ENCODE measurements at places on chromosomes 3 and 15. TPM values are rescaled to one million over a fixed set of nuclear protein-coding genes. Genes with fewer than 3 reads are reported as not detected.

The CYP8B1 gene
- total RNA-seq = not detected

The STAC gene
- total RNA-seq = not detected

The FRMD5 gene
- 0.09 TPM for total RNA-seq

The DGKG gene
- 0.14 TPM for total RNA-seq

The ADPRH gene
- 4.2 TPM for total RNA-seq

The OIP5 gene
- total RNA-seq = 15.8 TPM

The PATL2 gene
- 13.5 TPM for total RNA-seq

The GOLGA6A gene
- not detected for total RNA-seq

The CPLX3 gene
- 0.09 TPM for total RNA-seq

The MFGE8 gene
- total RNA-seq = 10.6 TPM

The CRABP1 gene
- total RNA-seq = not detected

The RARRES1 gene
- not detected for total RNA-seq

The MYEF2 gene
- total RNA-seq = 24.2 TPM

The GOLGA6L1 gene
- total RNA-seq = not detected

All from activated CD4-positive, alpha-beta T cell treated with anti-CD3 and anti-CD28 coated beads, Interleukin-2, amount 10 ng/mL, durations not matched to agents 24 days and 14 days (primary cell).